NCI-H526 (cell line): ENCODE measurements at places on chromosomes 2 and 18.
A peak's percentile ranks its signal among the peaks of the same experiment; 100 is the strongest.

GRCh38 chr18:78296166-78296565 is 683.5 kb upstream of the SALL3 start:
- DNase-seq = no peak

DNA sequence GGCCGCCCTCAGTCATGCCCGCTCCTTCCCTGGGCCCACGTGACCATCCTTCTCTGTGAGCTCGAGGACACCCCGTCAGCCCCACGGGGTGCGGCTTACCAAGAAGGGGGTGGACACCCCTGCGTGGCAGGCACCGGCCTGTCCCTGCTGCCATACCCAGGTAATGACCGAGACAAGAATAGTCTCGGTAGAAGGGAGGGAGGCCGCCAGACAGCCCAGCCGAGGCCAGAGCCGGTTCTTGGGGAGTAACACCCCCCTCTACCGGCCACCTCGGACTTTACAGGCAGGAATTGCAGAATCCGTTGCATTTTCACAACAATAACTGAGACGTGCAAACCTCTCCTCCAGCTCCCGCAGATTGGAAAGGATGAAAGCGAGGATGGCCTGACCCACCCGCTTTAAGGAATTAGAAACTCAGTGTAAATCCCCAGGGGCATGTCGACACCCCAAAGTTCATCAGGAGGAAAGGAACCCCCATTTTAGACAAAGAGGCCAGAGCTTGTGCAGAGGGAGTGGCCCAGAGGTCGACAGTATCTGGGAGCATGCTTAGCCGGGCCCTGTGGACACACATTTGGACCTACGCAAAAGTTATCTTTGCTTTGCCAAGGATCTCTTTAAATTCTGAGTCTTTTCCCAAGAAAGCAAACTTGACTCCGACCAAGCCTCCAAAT is 60.1 kb upstream of the GLI2 start:
- peak; percentile 15 for DNase-seq

DNA sequence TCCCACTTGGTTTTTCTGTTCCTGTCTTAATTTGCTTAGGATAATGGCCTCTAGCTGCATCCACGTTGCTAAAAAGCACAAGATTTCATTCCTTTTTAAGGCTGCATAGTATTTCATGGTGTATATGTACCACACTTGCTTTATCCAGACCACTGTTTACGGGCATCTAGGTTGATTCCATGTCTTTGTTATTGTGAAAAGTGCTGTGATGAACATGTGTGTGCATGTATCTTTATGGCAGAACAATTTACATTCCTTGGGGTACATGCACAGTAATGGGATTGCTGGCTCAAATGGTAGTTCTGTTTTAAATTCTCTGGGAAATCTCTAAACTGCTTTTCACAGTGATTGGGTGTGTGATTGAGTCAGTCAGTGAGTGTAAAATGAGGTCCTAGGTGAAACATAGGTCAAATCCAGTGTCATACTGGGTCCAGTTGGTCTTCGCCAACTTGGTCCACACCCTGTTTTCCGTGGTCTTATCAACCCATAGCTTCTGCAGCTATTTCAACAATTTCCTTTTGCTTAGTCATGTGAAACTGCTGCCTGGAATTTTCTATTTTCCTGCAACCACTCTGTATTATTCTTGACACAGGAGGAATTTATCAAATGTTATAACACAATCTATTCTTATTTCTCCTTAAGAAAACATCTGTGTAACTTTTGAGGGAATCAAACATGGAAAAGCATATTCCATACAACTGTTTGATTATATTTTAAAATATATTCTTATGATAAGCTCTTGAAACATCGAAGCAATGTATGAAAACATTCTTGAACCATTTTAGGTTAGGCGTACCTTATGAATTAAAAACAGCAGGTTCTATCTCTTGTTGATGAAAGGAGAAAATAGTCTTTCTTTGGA is 82.9 kb downstream of the ADCYAP1 start:
- no peak for DNase-seq

DNA sequence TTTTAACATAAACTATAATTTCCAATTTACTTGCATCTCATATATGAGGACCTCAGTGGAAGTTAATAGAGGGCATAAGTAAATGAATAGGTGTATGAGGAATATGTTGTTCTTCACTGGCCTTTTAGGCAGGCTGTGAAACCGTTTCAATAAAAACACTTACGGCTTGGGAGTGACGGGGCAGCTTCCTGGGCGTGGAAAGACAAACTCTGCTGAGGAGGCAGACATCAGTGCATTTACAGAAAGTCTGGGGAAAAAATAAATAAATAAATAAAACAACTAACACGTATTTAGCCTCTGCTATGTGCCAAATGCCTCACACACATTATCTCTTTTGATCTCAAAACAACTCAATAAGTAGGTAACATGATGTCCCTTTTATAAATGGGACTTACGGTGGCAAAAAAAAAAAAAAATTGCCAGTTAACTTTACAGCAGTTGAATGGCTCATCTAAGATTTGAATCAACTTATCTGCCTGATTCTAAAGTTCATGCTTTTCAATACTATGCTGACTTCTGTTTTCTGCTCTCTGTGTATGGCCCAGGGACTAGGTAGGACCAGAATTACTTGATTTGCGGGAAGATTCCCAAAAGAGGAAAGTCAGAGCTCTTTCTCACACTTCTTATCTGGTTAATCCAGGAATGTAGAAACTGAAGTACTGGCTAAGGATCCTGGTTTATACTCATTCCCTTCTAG is 77.5 kb upstream of the LRATD1 start:
- DNase-seq = no peak

- DNase-seq = peak; percentile 82
Observed at GRCh38 chr2:219542931-219543595, 546 bp downstream of the CHPF start.

DNA sequence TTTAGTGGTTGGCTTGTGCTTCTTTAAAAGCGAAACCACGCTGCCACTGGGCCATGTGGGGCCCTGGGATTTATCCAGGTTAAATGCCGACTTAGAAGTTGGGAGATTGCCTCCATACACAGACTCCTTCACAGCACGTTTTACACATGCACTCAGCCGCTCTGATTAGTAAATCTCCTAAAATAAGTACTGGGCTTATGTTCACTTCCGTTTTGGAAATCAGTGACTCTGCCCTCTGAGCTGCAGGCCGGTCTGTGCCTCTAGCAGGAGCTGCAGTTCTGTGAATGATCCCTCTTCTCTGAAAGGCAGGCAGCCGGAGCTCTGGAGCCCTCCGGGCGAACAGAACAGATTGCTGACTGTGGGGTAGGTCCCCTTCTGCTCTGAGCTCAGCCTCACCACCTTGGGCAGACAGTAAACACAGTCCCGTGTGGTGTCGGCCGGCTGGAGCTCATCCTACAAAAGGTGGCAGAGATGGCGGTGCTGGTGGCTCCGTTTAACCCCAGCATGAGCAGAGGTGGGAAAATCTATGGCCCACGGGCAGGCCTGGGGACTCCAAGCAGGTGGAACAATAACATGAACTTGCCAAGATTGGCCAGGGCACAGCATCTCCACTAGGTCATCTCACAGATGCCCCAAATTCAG is 9.8 kb upstream of the RAB17 start:
- no peak for DNase-seq

GRCh38 chr2:48568547-48568946 is 38.6 kb downstream of the STON1 start:
- no peak for DNase-seq

GRCh38 chr2:222239945-222240675 is 58.7 kb downstream of the PAX3 start:
- DNase-seq = no peak

DNA sequence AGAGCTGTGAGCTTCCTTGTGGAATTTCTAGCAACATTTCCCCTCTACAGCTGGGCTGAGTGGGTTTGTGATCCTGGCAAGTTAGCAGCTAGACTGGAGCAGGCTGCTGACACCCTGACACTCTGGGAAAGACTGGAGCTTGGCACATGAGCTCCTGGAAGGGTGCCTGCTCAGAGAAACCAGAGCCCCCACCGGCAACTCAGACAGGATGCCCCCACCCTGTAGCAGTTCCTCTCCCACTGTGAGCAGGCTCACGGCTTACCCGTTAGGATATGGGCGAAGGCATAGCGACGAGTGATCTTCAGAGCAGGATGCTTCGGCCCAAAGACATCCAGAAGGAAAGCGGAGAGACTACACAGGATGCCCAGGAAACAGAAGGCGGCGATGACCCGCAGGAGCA is 11.2 kb downstream of the TMEM127 start:
- no peak for DNase-seq

DNA sequence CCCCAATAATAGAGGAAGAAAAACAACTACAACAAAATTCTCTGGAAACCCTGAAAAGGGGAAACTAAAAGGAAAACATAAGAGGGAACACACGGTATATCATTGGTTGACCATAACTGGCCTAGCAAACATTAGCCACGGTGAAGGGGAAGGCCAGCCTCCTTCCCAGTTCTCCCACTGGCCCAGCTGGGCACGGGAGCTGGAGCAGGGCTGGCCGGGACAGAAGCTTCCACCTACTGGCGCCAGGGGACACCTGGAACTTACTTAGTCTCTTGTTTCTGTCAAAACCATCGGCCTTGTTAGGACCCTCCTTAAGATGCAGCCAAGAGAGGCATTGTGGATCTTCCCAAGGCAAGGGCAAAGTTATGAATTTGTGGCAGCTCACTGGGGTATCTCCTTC is 56.1 kb upstream of the DLGAP1 start:
- DNase-seq = no peak

GRCh38 chr2:162581959-162582798 is 238.2 kb downstream of the GCA start:
- peak; percentile 12 for DNase-seq

DNA sequence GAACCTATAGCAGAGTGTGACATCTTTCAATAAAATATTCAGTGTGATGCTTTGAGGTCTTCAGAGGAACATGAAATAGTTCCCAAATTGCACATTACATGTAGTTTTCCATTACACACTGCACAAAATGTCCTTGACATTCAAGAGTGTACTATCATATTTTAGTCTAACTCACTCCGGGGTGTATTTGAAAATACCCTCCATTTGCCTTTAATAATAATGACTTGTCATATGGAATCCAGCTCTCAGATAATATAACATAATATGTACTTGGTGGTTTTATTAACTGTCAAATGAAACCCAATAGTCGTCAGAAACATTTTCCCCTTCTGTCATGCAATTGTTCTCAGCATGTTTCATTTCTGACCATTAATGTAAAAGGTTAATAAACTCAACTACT is 176.7 kb upstream of the CDH19 start:
- no peak for DNase-seq

- DNase-seq = no peak
Observed at GRCh38 chr2:112465382-112465781, 16.6 kb upstream of the TTL start.

DNA sequence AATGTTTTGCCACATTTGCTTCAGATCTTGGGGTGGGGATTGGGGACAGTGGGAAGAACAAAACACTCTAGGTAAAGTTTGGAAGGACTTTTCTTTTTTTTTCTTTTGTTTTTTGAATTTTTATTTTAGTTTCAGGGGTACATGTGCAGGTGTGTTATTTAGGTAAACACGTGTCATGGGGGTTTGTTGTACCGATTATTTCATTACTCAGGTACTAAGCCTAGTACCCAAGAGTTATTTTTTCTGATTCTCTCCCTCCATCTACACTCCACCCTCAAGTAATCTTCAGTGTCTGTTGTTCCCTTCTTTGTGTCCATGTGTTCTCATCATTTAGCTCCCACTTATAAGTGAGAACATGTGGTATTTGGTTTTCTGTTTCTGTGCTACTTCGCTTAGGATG is 73.3 kb downstream of the FASTKD2 start:
- DNase-seq = no peak

- DNase-seq = no peak
Observed at GRCh38 chr2:27507293-27507692, 10.7 kb downstream of the GCKR start.

GRCh38 chr2:133452146-133452545 is 116.1 kb downstream of the NCKAP5 start:
- no peak for DNase-seq

- no peak for DNase-seq
Observed at GRCh38 chr18:49441338-49441938, 19.0 kb downstream of the DYM start.

- DNase-seq = no peak
Observed at GRCh38 chr2:219405451-219405850, 12.7 kb upstream of the DES start.

DNA sequence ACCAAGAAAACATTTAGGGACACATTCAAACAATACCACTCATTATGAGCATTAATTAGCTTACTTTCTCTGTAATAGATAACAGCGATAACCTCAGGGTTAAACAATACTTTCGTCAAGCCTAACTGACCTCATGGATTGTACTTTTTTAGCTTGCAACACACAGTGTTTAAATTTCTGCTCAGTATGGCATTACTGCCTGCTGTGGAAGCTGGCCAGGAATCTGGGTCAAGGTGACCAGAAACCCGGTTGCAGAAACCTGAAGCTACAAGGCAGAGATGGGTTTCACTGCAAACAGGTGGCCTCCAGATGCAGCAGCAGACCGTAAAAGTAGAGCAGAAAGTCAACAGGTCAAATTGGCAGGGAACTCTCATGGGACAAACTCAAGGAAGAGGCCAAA is 123.8 kb upstream of the FHL2 start:
- DNase-seq = no peak

- DNase-seq = no peak
Observed at GRCh38 chr18:62505669-62506494, 16.9 kb upstream of the ZCCHC2 start.

- DNase-seq = no peak
Observed at GRCh38 chr18:44986933-44987332, 306.2 kb downstream of the SETBP1 start.

DNA sequence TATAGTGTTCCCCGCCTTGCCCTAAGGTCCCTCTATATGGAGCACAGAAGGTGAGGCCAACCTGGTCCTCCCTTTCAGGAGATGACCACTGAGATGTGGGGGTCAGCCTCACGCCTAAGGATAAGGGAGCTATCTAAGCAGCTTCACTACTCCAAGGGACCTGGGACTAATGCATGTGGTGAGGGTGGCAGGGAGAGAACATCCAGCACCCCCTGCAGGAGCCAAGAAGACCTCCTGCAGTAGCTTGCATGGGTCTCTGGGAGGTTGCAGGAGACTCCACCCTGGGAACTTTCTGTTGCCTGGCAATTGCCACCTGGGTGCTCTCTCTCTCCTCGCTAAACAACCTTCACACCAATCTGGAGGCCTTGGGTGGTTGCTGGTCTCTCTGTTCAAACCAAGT is 93.0 kb upstream of the KLHL29 start:
- no peak for DNase-seq

GRCh38 chr18:25005541-25006403 is 346.2 kb downstream of the ZNF521 start:
- no peak for DNase-seq

GRCh38 chr2:705971-706511 is 28.8 kb upstream of the TMEM18 start:
- DNase-seq = no peak

DNA sequence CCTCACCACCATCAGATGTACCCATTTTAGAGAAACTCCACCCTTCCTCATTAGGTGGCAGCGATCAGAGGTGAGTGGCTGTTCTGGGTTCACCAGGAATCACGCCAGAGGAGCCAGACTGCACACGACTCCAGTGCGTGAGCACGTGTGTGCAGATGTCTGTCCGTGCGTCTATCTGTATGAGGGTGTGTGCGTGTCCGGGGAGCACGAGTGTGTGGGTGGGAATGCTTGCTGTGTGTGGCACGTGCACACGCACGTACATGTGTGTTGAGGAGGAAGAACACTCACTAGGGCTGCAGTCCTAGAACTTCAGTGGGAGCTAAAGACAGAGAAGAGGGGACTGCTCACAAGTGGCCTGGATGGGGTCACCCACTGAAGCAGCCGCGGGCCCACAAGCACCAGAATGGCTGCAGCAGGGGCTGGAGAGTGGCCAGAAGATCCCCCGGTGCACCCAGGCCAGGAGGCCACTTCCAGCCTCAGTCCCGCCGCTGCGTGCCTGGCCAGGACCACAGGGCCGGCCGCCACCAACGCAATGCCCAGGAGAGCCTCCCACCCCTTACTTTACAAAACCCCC is 13.9 kb downstream of the HDAC4 start:
- DNase-seq = no peak
